Activated T-helper 1 cell treated with Interleukin-2 at 50 U/mL for 16 hours (primary cell): ENCODE measurements at places on chromosomes 4 and X.

- no peak for DNase-seq
Observed at GRCh38 chrX:108557580-108557979, 117.9 kb downstream of the COL4A5 start.

GRCh38 chr4:152554742-152555141, 18.9 kb upstream of the FBXW7 start:
- no peak for DNase-seq

DNA sequence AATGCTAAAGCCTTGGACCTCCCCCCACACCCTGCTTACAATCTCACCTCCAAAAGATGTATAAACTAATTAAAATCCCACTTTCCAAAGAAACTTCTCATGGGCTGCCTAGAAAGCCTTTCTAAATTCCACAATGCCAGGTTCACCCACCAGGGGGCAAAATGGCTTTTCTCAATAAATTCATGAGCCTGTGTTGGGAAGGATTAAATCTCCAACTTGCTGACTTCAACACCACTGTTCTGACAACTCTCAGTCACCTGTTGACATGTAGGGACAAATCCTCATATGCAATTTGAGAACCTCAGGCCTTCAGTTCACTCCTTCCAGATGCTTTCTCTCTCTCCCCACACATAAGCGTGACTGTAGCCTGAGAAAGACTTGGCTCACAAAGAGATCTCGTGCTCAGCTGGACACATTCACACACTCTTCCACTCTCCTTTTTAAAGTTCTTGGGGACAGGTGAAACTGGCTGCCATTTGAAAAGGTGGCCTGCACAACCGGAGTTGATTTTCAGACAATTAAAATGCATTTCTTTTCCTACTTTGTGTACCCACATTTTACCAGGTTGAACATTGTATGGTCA, 88.6 kb upstream of the PRPS2 start:
- no peak for DNase-seq

GRCh38 chrX:81229229-81229628, 27.3 kb downstream of the SH3BGRL start:
- DNase-seq, result no peak

GRCh38 chr4:105433421-105433820, 40.4 kb downstream of the PPA2 start:
- DNase-seq, result no peak

DNA sequence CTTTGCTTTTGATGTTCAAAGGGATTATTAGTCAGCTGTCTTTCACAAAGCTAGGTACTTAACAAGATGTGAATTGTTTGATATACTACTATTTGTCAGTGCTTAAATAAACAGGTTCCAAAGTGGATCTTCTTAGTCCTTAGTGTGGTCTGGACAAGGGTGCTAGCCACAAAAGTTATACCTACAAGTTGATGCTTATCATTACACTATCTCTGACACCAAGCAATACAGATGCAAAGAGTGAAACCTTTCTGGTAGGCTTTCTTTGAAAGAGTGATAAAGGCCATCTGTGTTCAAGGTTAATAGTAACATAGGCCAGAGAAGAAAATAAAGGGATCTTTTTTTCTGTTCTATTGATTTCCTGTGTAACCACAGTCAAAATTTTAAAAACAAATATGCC, 12.2 kb upstream of the RBPJ start:
- no peak for DNase-seq

- DNase-seq, result no peak
Observed at GRCh38 chrX:44447214-44447613, 95.4 kb downstream of the FUNDC1 start.

DNA sequence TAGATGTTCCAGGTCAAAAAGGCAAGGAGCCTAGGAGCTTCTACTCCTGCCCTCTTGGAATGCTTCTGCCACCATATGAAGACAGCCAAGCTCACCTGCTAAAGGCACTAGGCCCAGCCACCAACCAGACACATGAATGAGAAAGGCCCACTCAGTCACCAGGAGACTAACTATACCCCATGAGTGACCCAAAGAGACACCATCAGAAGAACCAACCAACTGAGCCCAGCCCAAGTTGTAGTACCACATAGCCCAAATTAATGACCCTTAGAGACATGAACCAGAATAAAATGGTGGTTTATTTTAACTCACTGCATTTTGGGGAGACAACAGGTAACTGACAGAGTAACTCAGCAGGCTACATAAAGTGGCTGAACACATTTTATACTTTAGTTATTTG, 22.9 kb upstream of the CXCL3 start:
- no peak for DNase-seq
